ENCODE measurements at places on chromosomes 1 and 21.

DNA sequence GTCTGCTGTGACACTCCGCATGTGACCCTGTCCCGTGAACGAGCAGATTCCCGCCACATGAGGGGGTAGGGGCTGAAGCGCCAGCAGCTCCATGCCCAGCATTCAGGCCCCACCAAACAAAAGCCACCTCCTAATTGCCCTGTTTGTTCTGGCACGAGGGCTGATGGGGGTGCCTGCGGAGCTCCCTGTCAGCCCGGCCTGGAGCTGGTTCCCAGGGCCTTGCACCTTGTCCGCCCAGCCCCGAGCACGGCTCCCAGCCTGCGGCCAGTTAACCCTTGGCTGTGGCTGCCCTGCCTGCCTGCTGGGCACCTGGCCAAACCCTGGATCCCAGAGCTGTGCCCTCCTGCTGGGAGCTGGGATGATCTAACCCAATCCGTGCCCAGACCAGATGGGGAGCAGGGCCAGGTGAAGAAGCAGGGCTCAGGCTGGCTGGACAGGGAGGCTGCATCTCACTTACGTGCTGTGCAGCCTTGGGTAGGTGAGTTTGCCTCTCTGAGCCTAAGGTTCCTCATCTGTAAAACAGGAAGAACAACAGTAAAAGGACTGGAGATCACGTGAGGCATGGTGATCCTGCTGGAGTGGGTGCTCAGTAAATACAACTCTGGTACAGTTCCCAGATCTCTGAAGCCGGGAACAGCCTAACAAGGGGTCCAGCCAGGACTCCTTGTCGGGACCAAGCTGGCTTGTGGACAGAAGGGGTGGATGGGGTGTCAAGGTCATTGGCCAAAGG, 110.9 kb upstream of the IFFO2 start:
- DNase-seq: no peak

GRCh38 chr1:51648180-51649109, 31.6 kb downstream of the OSBPL9 start:
- DNase-seq: no peak

GRCh38 chr1:23202263-23202749, 15.0 kb downstream of the HTR1D start:
- no peak for DNase-seq

GRCh38 chr1:168365719-168366479, 85.2 kb downstream of the TBX19 start:
- DNase-seq: no peak

DNA sequence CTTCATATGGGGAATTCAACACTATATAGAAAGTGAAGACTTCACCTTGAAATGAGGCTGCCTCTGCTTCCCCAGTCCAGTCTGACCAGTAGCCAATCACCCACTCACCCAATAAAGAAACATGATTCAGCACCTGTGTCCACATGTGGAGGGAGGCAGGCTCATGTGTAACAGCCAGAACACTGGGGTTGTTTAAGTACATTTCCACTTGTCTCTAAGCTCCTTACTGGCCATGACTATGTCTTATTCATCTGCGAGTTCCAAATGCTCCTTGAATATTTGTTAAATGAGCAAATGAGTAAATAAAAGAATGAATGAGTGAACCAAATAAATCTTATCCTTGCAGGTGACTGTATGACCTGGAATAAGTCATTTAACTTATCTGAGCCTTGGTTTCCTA, 100.1 kb downstream of the BRINP2 start:
- DNase-seq: no peak

DNA sequence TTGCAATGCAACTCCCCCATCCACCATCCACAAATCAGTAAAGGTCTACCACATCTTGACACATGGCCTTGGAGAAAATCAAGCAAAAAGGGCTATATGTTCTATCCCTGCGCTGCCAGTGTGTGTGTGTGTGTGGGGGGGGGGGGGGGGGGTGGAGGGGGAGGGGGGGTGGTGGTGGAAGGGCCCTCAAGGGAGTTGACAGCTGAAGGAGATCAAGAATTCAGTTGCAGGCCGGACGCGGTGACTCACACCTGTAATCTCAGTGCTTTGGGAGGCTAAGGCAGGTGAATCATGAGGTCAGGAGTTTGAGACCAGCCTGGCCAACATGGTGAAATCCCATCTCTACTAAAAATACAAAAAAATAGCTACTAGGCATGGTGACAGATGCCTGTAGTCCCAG, 37.6 kb upstream of the CLIC4 start:
- DNase-seq: no peak

DNA sequence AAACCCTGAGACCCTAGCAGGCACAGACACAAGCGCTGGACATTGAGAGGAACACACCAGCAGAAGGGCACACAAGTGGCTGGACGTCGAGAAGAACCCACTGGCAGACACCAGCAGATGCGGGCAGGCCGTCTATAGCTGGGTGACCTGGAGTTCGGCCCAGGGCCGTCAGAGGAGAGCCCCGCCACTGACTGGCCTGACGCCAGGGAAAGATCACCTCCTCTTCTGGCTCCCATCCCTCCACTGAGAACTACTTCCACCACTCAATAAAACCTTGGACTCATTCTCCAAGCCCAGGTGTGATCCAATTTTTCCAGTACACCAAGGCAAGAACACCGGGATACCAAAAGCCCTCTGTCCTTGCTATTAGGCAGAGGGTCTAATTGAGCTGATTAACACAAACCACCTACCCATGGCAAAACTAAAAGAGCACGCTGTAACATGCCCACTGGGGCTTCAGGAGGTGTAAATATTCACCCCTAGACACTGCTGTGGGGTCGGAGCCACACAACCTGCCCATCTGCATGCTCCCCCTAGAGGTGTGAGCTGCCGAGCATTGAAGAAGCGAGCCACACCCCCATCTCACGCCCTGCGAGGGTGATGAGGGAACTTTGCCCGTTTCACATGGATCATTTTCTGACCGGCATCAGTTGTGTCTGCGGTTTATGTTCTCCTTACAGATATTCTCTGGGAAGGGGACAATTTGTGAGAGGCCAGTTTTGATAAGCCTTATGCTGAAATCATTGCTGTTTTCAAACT, 104.8 kb downstream of the HLX start:
- DNase-seq: no peak

GRCh38 chr21:33770542-33770941, 128.2 kb downstream of the ITSN1 start:
- no peak for DNase-seq

- DNase-seq: no peak
Measured at GRCh38 chr1:57063406-57064125, 97.8 kb upstream of the C8B start.

GRCh38 chr1:247440001-247440620, 17.8 kb downstream of the OR2B11 start:
- no peak for DNase-seq

GRCh38 chr1:6738987-6739676, 37.5 kb upstream of the DNAJC11 start:
- no peak for DNase-seq

GRCh38 chr1:30663596-30664091, 59.7 kb downstream of the MATN1 start:
- DNase-seq: no peak

GRCh38 chr1:81428998-81429397, 371.7 kb upstream of the ADGRL2 start:
- no peak for DNase-seq

DNA sequence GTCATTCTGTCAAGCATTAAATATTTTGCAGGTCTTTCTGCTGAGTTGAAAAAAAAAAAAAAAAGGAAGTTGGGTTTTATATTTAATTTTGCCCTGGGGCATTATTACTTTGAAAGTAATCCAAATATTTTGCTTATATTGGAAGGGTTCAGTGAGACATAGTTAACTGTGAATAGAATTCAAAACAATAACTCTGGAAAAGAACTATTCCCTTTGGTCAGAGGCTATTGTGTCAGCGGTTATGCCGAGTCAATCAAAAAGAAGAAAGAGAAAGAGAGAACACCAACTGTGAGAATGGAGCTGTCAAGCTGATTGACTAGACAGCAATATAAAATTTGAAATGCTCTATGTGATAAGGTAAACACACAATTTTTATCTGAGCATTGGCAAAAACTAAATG, 761.7 kb downstream of the ADGRL2 start:
- DNase-seq: no peak

GRCh38 chr21:16569679-16570078, 839.9 kb downstream of the USP25 start:
- no peak for DNase-seq

GRCh38 chr1:182910143-182910542, 42.8 kb downstream of the SHCBP1L start:
- DNase-seq: no peak

DNA sequence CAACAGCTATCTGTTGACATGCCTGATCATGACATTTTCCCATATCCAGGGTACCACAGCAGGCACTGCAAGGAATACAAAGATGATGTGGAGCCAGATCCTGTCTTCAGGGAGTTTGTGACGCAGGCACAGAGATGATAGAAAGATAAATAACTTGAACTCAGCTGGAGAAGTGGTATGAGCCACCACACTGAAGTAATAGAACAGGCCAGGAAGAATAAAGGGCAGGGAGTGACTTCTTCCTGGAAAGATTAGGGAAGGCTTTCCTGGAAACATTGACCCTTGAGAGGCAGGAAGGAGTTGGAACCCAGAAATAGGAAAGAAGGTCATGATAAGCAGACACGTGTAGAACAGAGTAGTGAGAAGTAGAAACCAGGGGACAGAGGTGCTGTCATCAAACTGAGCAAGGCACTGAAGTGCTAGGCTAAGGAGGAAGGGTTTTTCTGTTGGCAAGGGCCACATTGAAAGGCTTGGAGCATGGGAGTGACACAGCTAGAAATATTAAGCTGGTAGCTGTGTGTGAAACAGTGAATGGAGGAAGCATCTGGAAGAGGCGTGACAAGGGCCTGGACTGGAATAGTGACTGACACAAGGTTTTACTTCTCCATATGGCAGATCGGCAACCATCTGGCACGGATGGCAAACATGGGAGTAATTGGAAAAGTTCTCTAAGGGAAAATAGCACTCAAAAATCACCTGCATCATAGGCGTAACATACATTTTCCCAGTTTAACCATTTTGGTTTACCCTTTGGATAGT, 68.4 kb downstream of the AK5 start:
- DNase-seq: no peak

DNA sequence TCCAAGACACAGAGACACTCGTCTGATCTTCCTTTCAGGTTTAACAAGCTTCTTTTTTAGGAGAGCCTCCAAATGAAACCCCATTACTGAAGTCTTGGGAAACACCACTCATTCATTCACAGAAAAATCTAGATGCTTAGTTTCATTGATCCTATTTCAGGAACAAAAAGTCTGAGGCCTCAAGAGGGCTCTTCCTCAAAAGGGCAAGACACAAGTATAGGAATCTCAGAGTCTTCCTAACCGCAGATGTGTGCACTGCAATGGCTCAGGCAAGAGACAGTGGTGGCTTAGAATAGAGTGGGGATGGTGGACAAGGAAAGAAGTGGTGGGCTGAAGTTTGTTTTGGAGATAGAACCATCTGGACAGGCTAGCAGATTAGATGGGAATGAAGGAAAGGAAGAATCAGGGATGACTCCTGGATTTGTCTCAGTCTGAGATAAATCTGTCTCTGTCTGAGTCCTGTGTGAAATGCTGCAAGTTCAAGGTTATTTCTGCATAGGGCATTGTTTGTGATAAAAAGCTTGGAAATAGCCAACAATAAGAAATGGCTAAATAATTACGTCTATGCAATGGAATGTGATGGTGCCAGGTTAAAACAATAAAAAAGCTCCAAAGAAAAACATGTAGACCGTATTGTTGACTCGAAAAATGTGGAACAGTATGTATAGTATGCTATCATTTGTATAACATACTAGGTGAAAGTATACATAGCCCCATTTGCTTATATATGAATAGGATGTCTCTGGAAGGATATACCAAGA, 8.9 kb upstream of the CTSE start:
- DNase-seq: no peak

GRCh38 chr1:203799971-203800370, 4.5 kb downstream of the ZBED6 start:
- DNase-seq: no peak

DNA sequence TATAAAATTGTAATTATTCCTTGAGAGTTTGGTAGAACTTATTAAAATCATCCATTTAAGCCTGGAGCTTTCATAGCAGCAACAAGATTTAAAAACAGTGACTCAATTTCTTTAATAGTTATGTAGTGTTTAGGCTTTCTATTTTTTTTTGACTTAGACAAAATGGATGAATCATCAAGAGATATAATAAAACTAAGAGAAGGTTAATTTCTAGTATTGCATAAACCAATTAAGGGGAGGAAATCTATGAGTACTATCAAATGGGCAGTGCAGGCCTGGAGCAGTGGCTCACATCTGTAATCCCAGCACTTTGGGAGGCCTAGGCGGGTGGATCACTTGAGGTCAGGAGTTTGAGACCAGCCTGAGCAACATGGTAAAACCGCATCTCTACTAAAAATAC, 416.3 kb upstream of the USP24 start:
- DNase-seq: no peak

- no peak for DNase-seq
Measured at GRCh38 chr21:25709684-25710265, 24.9 kb downstream of the ATP5PF start.

DNA sequence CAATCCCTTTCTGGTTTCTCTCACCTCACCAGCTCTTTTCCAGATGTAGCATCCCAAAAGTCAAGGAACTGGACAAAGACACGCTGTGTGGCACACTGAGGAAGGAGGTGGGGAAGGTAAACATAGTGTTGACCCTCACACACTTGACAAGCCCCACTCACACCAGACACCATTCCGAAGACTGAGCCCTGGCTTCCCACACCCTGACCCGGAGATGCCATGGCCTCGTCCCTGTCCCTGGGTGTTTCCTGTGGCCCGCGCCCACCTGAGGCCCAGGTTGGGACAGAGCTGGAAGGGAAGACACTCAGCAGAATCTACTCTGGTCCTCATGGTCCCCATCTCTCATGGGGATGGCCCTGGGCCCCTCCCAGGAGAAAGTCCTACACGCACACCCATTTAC, 16.4 kb downstream of the VWA5B1 start:
- no peak for DNase-seq

DNA sequence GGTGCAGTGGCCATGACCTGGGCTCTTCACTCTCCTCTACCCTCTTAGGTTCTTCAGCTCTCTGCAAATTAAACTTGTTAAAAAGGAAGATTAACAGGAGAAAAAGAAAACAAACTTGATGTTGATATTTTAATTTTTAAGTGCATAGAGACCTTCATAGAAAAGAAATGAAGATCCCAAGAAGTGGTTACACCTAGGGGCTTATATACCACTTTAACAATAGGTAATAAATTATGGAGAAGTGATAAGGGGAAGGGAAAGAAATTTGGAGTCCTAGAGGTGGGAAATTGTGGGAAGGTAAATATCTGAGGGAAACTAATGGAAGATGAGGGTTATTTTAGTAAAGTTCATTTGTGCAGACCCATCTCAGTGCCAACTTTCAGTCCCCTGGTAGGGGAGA, 16.5 kb upstream of the TFF3 start:
- DNase-seq: no peak

- no peak for DNase-seq
Measured at GRCh38 chr1:184507604-184508280, 120.9 kb downstream of the C1orf21 start.

- DNase-seq: no peak
Measured at GRCh38 chr1:184418652-184419349, 32.0 kb downstream of the C1orf21 start.

DNA sequence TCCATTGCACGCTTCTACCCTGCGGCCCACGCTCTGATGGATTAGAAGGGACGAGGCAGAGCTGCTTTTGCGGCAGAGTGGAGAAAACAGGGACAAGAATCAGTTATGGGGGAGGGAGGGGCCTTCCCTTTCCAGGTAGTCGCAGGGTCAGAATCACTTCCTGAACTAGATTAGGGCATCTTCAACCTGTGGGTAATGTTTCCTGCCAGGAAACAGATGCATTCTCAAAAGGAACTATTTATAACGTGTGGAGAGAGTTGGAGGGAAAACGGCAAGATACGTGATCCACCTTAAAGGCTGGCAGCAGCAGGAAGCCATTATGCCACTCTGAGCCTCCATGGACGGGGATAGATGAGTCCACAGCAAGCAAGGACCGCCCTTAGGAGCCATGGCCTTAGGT, 59.9 kb upstream of the CNTN2 start:
- no peak for DNase-seq

Data from non-pigmented ciliary epithelial cell (primary cell).